ENCODE measurements at places on chromosomes 6 and 20.

DNA sequence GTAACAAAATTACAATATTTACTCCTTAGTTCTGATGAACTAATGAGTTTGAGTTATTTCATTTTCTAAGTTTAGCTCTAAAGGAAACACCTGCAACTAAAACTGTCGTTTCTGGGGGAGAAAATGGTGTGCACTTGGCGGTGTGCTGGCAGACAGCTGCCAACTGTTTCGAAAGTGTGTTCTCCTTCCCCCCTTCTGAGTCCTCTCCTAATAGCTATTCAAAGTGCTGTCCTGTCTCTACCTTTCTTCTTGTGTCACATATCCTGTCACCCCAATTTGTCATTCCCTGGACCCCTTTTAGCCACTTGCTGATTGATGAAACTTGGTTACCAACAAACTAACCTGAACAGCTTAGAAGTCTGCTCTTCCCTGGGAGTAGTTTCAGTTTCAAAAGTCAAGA lies 4.9 kb upstream of the UBE2J1 start:
- peak; percentile 24 for DNase-seq

DNA sequence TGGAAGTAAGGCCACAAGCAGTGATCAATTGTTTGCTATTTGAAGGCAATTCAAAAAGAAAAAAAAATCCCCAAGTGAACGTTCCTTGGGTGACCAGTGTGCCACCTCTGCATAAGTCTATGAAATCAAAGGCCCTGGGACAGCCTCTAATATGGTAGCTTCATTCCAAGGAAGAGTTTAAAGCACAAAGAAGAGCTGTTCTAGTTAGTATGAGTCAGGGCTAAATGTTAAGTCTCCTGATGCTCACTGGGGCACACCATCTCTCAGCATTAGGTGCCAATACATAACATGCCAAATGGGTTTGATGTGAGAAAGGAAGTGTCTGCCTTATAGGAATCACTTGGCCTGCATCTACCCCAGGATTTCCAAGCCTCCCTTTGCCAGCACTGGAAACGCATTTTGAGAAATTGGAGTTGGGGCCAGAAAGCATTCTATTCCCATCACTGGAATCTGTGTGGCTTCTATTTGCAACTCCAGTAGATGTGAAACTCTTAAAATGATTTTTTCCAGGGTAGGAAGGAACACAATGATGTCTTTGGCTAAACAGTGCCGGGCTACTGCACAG lies 13.0 kb downstream of the UNC5CL start:
- no peak for DNase-seq

DNA sequence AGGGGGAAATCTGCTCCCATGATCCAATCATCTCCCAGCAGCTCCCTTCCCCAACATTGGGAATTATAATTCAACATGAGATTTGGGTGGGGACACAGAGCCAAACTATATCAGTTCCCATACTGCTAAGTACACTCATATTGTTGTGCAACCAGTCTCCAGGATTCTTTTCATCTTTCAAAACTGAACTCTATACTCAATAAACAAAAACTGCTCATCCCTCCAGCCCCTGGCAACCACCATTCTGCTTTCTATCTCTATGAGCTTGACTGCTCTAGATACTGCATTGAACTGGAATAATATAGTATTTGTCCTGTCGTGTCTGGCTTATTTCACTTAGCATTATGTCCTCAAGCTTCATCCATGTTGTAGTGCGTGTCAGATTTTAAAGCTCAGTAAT lies 42.9 kb downstream of the STX11 start:
- no peak for DNase-seq

DNA sequence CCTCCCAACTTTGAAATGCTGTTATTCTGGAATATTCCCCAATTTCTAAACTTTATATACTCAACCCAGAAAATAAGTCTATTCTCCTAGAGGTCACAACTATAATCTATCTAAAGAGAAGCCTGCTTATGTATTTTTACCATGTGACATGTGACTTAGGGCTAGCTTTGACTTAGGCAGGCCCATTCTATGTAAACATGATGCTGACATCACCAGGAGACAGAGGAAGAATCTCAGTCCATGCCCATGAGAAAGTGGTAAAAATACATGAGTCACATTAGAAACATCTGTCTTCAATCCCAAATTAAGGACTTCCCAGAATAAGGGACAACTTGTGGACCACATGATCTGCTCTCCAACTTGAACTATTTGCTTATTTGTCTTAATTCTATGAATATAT lies 113.6 kb upstream of the ID4 start:
- no peak for DNase-seq

DNA sequence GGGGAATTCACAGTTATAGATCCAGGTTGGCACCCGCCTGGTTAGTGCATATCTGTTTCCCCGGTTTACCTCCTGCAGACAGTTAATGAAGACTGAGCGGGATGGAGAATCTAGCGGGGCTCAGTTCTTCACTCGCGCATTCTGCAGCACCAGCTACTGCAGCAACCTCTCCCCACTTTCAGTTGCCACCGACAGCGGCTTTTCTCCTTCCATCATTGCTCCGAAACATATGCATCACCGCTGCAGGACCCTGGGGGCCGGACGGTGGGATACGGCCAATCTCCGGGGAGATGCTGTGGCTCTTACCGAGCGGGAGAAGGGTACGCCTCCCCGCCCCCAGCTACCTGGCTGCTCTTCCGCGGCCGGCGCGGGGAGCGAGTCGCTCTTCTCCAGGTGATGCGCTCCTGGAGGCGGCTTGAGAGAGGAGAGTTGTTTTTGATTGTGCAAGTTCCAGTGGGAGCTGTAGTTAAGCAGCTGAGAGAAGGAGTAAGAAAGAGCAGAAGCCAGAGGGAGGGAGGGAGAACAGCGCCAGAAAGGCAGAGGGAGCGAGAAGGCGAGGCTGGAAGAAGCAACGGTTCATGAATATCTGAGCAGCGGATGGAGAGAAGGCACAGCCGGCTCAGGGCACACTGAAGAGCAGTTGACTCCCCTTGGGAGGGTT lies at the start of gene SGK1:
SGK1 (minus strand) TSS at position 642 of the 661 bp plus-strand sequence. CDS start 652 bp downstream, outside the sequence.
- peak; percentile 17 for DNase-seq

DNA sequence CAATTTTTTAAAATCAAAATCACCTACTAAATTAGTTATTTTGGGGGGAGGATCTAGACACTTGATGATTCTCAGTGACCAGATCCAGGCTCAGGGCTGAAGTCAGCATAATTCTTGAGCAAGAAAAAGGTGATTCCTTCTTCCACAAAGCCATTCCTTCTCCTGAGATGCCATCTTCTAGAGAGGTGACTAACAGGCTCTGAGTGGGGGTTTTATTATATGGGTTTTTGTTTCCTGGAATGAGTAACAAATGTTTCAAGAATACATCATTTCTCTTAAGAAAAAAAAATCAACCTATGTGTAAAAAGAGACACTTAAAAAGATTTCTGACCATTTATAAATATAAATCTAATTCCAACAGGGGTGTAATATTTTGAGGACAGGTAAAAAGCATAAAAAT lies 154.3 kb downstream of the NFATC2 start:
- DNase-seq = no peak
